Endothelial cell of umbilical vein (primary cell): ENCODE measurements at places on chromosomes 2 and 18. TPM values are rescaled to one million over a fixed set of nuclear protein-coding genes. Genes with fewer than 3 reads are reported as not detected.

CCDC85A gene
- 10.4 and 16.9 TPM in 2 replicates for total RNA-seq

DNA sequence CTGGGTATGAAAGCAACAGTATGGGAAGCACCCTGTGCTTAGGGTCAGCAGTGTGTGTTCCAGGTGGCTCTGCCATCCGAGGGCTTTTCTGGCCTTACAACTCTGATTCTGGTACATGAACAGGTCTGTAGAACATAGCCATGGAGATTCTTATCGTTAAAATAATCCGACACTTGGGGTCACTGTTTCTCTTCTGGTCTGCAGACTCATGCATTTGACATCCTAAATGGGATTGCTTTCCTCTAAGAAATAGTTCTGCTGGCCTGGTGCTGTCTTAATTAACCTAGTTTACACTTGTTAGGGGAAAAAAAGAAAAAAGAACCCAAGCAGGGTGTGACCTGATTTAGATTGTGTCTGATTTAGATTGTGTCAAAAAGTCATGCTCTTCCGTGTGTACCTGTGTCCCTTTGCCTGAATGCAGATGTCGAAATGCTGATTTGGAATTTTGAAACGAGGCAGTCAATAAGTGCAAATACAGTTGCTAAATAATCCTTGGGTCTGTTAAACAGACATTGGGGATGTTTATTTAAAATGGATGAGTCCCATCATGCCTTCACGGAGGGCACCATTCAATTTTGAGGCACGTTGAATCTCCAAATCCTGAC lies 59.6 kb downstream of the TRPM8 start:
- DNase-seq = peak; percentile 57

DNA sequence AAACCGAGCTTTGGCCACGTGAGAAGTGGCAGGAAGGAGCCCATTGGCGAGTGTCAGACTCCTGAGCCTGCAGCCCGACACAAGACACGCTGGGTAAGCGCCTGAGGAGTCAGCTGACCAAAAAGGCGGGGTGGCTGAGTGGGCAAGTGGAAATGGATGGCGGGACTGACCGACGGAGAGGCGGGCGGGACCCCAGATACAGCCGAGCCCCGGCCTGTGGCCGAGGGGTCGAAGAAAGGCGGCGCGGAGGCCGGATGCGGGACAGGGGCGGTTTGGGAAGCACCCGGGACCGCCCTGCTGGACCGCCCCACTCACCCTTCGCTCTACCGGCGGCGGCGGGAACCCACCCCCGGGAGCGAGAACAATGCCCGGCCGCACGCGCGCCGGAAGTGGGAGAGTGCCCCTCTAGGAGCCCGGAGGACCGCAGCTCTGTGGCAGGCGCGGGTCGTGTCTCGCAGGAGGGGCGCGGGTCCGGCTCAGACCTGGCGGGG lies 22.8 kb downstream of the ZSCAN30 start:
- DNase-seq = peak; percentile 66

DNA sequence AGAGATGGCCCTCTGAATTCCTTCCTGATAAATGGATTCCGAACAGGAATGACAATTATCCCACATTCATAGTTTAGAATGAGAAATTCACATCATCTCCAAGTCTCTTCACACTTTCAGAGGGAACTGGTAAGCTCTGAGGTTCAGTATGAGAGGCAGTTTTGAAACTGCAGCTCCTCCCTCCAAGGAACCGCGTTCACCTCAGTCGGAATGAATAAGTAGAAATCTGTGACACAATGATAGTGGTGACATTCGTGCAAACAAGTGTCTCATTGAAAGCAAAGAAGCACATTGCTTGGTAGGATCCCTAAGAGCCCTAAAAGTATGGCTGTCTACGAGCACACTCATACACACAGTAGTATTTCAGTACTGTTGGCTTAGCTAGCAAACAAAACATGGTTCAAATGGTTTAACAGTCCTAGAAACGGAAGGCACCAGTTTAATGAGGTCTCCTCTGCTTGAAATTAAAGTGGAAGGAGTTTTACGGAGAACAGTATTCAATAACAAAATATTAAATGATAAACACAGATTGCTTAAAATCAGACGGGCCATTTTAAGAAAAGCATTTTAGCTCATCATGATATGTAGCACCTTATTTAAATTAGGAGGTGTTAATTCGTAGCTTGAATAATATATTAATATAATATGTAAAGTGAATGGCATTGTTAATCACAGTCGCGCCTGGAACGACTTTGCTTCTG lies 225.0 kb downstream of the ARHGAP15 start:
- DNase-seq = no peak

DNA sequence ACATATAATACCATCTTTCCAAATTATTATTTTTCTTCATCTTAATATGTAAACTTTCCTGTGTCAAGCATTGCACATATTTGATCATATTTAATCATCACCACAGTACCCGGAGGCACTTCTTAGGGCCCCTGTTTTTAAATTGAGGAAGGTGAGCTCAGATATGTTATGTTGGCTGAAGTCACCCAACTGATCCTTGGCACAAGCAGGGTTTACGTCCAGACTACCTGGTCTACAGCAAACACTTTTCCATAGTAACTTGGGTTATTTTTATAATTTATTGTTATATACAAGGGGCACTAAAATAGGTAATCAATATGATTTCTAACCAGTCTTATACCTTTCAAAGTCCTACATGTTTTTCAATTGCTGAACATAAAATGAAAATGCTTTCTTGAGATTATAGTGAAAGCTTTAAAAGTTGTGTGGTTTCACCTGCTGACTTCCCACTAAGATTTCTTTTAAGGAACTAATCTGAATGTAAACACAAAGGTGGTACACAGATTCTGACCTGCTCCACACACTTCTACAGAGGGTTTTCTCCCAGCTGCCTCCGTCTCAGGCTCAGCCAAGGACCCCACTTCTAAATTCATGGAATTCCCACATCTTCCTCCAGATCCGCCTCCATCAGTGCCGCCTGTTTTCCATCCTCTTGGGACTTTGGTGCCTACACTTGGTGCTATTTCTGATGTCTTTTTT lies 52.2 kb downstream of the SH3YL1 start:
- DNase-seq = no peak

DNA sequence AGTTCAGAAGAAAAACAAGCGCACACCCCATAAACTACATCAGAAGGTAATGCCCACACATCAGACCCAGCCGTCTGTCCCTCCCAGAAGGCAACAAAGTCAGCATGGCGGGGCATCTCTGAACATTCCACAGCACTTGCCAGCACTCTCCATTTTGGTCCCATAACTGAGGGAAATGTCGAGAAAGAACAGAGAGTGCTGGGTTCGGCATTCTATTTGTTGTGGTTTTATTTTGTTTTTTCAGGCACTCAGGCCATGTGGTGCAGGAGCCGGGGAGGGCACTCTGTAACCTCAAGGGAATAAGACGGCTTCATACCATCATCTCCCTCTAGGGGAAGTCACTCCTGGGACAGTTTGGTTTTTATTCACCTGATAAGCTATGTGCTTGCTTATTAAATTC lies 156.0 kb downstream of the SEPTIN10 start:
- no peak for DNase-seq

- DNase-seq = no peak
Observed at GRCh38 chr2:5730386-5730785, 38.2 kb downstream of the SOX11 start.

FAM228A gene
- total RNA-seq = 1.00 TPM in 1 of 2 replicates, not detected in the other

- DNase-seq = no peak
Observed at GRCh38 chr2:239671916-239672849, 271.4 kb upstream of the HDAC4 start.

GRCh38 chr2:197130318-197130717 lies 180.3 kb downstream of the ANKRD44 start:
- DNase-seq = no peak

DOK6 gene
- not detected in 2 replicates for total RNA-seq

GRCh38 chr2:109379507-109379906 lies 234.3 kb downstream of the SEPTIN10 start:
- no peak for DNase-seq

XDH gene
- total RNA-seq = not detected in 2 replicates

DNA sequence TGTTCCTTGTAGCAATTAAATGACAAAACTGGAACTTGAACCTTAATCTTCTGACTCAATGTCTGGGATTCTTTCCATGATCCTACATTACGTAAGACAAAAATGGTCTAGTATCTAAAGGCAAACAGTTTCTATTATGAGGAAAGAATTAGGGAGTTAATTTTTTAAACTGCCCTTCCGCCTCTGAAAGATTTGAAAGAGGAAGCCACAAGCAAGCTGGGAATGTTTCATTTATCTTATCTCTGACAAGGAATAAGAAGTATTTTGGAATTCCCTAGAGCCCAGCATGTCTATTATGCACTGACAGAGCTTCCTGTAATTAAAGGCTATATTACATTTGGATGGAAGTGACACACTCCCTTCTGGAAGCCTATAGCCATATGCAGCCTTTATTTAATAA lies 558.8 kb upstream of the CDH2 start:
- peak; percentile 59 for DNase-seq

SCG2 gene
- not detected in 2 replicates for total RNA-seq

L3MBTL4 gene
- total RNA-seq = 0.18 and 0.80 TPM in 2 replicates

DNA sequence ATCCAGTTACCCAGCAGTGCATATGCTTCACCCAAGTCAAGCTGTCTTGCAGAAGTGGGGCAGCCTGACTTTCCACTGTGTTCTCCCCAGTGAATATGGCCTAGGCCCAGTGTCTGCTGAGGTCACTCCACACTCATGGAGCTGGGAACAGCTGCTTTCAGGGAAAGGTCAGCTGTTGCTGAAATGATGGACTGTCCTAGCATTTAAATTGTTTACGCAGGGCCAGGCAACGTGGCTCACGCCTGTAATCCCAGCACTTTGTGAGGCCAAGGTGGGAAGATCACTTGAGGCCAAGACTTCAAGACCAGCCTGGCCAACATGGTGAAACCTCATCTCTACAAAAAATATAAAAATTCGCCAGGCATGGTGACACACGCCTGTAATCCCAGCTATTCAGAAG lies 86.5 kb downstream of the LIPG start:
- no peak for DNase-seq

DNA sequence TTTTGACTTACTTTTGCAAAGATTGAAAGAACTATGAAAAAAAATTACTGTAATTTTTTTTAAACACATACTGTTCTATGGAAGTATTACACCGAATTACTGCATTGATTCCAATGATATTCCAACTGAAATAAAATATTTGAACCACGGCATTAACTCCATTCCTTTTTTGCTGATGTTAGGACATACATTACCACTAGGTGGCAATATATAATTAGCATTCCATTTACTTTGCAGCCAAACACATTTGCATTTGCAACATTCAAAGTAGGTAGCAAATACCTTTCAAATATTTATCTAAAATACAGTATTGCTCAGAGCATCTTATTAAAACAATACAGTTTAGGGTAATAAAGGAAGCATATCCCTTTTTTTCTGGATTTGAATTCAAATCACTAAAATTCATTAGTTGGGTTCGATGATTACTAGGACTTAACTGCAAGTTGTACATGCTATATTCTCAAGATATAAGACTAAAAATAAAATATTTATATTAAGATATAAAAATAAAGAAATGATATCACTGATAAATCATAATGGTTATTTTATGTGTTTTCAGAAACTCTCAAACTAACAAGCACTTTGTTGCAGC lies 31.3 kb downstream of the LANCL1 start:
- peak; percentile 34 for DNase-seq

TTN gene
- 0.44 and 0.49 TPM in 2 replicates for total RNA-seq

HOXD8 gene
- 14.9 and 15.6 TPM in 2 replicates for total RNA-seq

- DNase-seq = no peak
Observed at GRCh38 chr2:126244937-126245336, 411.0 kb upstream of the GYPC start.

- DNase-seq = no peak
Observed at GRCh38 chr2:13504808-13505207, 788.1 kb downstream of the TRIB2 start.
